ENCODE measurements at places on chromosomes 6 and 20.

DNA sequence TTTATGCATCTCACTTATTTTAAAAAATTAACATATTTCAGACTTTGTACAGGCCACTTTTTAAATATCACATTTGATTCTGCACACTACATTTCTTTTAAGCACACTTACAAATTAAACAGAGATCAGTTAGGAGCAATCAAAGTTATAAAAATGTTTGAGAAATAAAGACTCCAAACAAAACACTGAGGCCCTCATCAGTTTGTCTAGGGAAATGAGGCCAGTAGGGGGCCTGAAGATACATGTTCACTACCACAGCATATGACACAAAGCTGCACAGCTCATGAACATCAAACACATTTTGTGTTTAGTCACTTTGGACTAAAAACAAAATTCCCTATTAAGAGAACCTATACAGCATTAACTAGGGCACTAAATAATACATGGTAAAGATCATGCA lies 180.5 kb downstream of the PDE7B start:
- no peak for DNase-seq

GRCh38 chr20:19934792-19935491 lies 82.2 kb upstream of the NAA20 start:
- DNase-seq: peak; percentile 65

- no peak for DNase-seq
These were observed 75.8 kb downstream of the BCKDHB start for GRCh38 chr6:80182308-80182707.

DNA sequence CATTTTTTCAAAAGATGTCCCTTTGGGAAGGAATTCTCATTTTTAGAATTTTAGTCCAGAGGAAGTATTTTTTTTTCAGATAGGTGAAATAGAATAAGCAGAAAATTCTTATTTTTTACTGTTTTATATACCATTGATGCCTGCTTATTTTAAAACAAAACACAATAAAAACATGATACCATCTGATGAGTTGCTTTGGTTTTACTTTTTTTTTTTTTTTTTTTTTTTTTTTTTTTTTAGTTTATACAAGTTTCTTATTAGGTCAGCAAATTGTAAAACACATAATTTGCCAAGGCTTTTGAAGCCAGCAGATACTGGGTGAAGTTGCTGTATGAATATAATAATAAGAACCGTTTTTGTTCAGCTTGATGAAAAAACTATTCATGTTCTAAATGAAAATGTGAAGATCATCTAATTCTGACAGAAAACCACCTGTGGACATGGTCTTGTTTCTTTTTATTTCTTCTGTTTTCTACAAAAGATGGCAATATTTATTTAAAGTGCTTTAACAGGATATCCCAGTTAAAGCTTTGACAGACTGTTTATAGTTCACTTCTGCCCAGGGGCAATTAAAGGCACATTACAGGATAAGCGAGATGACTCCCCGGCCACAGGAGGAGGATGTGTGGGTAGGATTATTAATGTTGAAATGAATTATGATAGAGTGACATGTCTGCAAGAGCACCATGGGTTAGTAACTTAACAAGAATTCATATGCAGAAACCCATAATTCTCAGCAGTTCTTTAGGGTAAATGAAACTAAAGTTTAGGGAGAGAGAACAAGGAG lies 31.1 kb downstream of the MYB start:
- DNase-seq: no peak

- DNase-seq: no peak
These were observed 168.9 kb downstream of the PHF3 start for GRCh38 chr6:63804381-63804956.

DNA sequence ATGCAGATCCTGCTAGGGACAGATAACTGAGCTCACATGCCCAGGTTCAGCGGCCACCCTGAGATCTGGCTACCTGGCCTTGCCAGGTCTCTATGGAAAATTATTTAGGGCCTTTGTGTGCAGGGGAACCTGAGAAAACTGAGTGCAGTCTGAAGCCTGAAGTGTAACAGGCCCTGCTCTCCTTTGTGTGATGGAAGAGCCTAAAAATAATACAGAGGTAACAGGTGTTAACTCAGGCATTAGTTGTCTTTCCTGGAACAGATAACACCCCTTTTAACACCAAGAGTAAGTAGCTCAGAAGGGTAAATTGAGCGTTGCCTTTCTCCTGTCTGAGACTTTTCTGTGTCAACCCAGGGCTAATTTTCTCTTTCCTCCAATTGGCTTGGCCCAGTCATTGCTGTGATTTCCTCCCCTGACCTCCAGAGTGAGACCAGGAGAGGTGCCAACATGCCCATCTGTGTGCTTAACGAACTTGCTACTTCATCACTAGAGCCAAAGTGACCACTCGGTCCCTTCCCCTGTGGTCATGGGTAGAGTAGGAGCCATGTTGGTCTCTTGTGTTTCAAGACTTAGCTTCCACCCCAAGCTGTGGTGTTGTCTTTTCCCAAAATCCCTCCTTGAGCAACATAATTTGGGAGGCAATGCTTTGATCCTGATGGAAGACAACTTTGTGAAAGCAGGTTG lies 304.4 kb upstream of the JAG1 start:
- DNase-seq: no peak

DNA sequence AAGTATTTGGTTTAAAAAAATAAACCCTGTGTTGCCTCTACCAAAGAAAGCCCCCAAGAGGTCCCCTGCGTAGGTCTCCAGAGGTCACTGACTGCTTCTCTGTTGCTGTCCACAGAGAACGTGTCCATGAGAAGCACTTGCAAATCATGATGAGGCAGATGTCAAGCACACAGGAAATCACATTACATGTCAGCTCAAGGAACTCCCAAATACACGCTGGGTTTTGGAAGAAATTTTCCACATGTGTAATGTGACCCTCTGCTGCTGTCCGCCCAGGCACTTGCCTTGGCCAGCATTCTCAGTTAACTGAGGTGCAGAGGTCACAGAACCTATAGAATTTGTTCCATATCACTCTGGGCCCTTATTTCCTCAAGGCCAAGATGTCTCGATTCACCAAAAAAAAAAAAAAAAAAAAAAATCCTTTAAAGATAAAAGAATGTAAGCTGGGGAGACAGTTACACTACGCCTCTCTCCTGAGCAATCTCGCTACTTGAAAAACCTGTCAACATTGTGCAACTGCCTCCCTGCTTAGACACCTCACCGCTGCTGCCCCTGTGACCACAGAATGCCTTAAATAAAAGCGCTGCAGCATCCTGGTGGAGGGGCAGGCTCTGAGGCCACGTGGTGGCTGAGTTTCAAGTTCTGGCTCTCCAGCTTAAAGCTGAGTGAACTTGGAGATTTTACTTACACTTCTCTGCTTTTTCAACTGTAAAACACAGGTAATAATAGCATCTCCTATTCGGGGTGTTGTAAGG lies 42.3 kb downstream of the SLC22A23 start:
- DNase-seq: no peak

DNA sequence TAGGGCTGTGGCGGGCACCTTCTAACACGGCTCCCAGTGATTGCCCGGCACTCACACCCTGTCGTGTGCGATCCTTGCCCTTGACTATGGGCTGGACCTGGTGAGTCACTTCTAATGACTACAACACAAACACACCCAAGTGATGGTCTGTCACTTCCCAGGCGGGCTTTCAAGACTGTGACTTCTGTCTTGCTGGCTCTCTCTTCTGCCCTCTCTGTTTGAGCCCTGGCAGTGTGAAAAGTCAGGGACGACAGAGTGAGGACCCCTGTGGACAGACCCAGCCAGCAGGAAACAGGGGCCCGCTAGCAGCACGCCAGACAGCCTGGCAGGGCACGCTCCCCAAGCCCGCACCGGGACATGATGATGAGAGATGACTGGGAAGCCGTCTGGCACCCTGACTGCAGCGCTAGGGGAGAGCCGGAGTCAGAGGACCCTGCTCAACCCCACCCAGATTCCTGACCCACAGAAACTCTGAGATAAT lies 43.0 kb downstream of the KIF16B start:
- DNase-seq: no peak

- DNase-seq: no peak
These were observed 130.0 kb downstream of the CDKAL1 start for GRCh38 chr6:20664250-20664649.

GRCh38 chr6:13873288-13874190 lies 51.2 kb upstream of the RNF182 start:
- DNase-seq: peak; percentile 73

DNA sequence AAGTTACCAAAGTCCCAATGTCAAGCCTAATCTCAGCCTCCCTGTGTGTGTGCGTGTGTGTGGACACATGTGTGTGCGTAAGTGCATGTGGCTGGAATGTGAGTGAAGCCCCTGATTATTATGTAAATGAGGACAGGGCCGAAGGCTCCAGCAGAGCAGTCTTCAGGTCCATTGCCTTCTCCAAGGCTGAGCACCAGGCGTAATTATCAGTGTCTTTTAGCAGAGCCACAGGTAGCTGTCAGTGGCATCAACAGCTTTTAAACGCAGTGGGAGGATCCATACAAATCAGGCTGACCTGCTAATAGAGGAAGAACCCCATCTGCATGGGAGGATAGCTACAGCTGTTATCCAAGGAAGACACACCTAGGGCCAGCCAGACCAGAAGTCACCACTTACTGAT lies 324.3 kb upstream of the MOCS1 start:
- no peak for DNase-seq

- no peak for DNase-seq
These were observed 504.9 kb downstream of the DOK5 start for GRCh38 chr20:54980103-54980960.

GRCh38 chr6:84739866-84740208 lies 24.6 kb downstream of the TBX18 start:
- no peak for DNase-seq

GRCh38 chr6:41871691-41872090 lies 23.5 kb downstream of the USP49 start:
- DNase-seq: no peak

GRCh38 chr20:38343311-38344106 lies 2.8 kb upstream of the LBP start:
- DNase-seq: peak; percentile 41

DNA sequence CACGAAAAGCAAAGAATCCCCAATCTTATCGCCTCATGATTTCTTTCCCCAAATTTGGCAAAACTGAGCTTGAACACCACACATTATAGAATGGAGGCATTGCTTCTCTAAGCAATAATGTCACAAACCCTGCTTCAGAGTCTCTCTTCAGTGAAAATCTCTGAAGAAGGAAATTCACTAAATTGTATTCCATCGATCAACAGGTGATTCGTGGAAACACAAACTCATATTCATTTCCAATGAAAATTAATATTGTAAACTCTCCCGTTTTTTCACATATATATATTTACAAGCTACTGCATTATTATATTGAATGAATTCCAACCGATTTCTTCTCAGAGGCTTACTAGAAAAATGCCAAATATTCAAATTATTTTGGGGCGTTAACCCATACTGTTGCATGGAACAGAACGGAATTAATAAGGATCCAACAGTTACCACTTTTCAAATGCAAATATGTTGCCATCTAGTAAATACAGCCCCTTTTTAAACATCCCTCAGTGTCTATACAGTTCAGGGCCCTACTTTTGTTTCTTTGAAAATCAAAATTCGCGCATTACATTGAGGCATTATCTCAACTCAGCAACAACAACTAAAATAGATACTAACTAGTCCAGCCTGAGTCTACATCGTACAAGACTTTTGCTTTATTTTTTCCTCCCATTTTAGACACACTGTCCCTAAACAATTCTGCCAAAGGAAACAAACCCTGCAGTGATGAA lies 1.3 kb downstream of the KIF13A start:
- DNase-seq: no peak

DNA sequence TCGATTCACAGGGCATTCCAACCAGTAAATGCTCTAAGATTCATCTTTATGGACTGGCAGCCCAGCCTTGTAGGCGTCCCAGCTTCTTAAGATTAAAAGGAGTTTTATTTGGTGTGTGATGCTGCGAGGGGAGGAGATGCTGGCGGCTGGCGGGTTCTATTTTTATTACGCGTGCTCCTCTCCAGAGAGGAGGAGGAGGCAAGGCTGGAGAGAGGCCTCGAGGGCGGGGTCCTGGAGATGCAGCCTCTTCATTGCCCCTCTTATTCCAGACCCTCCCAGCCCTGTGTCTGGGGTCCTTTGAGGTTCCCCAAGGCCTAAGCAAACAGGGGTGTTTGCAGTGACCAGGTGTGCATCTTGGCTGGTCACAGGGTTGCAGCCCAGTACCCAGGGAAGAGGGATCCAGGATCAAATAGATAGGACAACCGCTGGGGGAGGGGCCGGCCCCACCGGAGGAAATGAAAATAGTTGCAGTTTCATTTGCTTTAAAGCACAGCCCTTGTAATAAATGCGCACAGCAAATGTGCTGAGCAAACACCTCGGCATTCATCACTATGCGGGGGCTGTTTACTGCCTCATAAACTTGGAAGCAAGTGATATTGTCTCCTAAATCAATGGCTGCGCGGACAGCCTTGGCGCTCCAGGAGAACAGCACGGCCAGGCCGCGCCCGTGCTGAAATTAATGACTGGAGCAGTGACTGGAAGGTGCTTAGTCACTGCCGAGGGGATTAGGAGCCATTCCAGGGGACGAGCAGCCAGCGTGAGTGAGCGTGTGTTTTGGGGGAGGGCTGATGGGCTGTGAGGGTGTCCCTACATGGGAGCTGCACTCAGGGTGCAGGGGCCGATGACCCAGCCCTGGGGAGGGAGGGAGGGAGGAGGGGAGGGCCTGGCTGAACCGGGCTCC lies 83.0 kb downstream of the TMEM242 start:
- peak; percentile 65 for DNase-seq

GRCh38 chr6:49552596-49552995 lies 2.1 kb downstream of the C6orf141 start:
- no peak for DNase-seq

GRCh38 chr6:40349123-40349900 lies 237.9 kb downstream of the LRFN2 start:
- DNase-seq: peak; percentile 75

- no peak for DNase-seq
These were observed 275.0 kb upstream of the SPTLC3 start for GRCh38 chr20:12733811-12734210.

- no peak for DNase-seq
These were observed 161.5 kb upstream of the MAN1A1 start for GRCh38 chr6:119511024-119511423.

- DNase-seq: no peak
These were observed 35.6 kb upstream of the NKX2-4 start for GRCh38 chr20:21432911-21433310.

GRCh38 chr6:132686531-132686930 lies 27.3 kb downstream of the VNN1 start:
- DNase-seq: no peak

GRCh38 chr6:159450815-159451465 lies 242.1 kb downstream of the SOD2 start:
- no peak for DNase-seq

GRCh38 chr6:24489470-24489869 lies at the start of gene GPLD1:
GPLD1 (minus strand) TSS chr6:24489578; CDS start chr6:24489511, 67 bp downstream.
- DNase-seq: no peak

DNA sequence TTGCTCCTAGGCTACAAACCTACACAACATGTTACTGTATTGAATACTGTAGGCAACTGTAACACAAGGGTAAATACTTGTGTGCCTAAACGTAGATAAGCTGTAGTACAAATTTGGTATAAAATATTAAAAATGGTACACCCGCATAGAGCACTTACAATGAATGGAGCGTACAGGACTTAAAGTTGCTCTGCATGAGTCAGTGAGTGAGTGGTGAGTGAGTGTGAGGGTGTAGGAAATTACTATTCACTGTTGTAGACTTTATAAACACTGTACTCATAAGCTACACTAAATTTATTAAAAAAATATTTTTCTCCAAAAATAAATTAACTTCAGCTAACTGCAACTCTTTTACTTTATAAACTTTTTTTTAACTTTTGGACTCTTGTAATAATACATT lies 391.6 kb downstream of the ADGRB3 start:
- no peak for DNase-seq

- DNase-seq: no peak
These were observed 8.9 kb upstream of the FITM2 start for GRCh38 chr20:44319839-44320422.

All from right hindlimb (tissue), 1 donor.